Right renal pelvis (tissue), 4 donors: ENCODE measurements at places on chromosomes 2 and 18.

- no peak for DNase-seq
Measured at GRCh38 chr18:57087644-57088376, 59.1 kb upstream of the BOD1L2 start.

GRCh38 chr2:33015421-33016142, 68.8 kb downstream of the LTBP1 start:
- DNase-seq = no peak

DNA sequence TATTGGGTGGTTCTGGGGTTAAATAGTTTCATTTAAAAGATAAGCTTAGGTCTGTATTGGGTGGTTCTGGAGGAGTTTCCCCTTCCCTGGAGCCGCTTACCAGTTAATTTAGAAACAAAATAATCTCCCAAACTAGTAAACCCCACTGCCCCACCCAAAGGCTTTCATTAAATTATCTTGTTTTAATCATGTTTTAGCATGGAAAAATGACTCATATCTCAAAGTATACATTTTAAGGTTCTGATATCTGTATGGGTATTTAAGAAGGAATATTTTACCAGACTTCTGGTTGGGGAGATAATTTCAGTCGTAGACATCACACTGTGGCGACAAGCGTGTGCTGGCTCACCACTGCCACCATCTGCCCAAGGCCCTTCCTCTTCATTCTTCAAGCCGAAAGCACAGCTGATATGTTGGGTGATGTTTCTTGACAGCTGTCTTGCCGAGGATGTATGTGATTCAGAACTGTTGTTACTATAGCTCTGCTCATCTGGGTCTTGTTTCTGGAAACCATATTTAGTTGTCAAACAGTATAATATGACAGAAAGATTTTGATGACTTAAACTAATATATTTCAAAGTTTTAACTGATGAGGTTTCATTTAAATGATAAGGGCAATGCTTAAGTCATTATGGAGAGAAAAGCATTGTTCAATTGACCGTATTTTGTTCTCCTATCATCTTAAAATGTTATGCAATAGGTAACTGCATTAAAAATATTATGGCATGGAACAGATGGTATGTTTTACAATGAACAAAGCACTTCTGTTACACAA, 5.1 kb downstream of the FIGLA start:
- DNase-seq = no peak

GRCh38 chr2:126669772-126670171, 13.8 kb downstream of the GYPC start:
- DNase-seq = no peak

DNA sequence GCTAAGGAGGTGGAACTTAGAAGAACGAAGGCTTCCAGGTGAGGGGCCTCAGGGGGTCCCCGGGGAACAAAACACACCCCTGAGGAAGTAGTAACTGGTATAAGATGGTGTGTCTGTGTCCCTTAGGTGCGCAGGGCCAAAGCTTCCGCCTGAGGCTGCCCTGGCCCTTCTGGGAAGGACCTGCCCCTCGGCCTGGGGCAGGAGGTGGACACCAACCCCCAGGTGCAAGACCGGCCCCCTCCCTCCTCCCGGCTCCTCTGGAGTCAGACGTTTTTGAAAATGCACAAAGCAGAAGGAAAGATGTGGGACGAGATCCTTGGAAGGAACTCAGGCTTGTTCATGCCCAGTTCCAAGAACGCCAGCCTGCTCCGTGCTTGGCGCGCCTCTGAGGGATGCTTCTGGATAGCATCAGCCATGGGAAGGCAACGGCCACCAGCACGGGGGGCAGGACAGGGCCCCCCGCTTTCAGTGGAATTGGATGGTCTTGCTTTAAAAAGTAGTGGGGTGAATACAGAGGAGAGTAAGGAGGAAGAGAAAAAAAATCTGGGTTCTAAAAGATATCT, 37.5 kb downstream of the MYT1L start:
- no peak for DNase-seq

DNA sequence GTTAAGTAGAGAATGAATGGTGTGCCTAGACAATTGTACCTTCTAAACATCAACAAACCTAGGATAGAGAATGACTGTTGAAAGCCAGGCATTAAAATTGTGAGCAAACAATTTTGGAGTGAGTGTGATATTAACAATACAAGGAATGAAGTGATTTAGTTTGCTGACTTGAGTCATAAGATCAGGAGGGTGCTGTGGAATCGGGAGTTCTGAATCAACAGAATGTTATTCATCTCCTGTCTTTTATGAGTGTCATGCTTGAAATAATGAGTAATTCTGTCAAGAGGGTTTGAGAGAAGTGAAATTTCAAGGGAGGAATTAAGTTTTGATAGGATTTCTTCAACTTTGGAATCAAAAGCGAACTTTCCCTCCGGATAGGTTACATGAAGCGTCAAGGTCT, 214.4 kb upstream of the DSEL start:
- no peak for DNase-seq

DNA sequence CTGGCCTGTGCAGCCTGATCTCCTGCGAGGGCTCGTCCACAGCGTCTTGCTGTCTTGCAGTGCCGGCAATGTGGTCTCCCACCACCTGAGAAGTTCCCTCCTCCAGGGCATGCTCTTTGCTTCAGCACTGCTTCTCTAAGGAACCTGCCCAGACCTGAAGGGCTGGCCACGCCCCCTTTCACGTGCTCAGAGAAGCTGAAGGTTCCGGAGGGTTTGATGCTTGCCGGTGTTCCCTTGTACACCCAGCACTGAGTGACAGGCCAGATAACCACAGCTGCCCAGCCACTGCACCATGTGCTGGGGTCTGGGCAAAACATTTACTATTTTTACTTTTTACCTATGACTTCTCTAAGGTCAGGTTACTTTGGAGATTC, 1.7 kb upstream of the POLR2D start:
- peak; percentile 31 for DNase-seq

DNA sequence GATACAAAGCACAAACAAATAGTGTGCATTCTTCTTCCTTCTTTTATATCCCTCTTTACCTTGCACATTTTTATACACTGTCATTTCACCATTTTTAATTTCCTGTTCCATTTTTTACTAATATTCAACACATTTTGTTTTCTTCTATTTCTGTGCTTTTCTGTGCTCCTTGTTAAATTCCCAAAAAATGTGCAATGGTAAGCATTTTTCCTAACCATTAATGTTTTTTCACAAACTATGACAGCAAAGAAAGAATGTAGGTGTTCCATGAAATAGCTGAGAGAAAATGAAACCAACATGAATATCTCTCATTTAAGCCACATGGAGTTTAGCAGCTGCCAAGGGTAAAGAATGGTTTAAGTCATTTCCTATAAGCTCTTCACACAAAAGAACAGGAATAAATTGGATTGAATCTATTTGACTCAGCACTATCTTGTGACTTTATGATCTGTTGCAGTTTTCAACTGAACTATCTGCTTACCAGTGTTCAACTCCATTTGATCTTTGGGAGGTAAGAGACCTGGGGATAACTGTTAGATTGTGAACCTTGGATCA, 145.7 kb upstream of the CDH19 start:
- DNase-seq = no peak
